ENCODE measurements at places on chromosomes 11 and 22.

DNA sequence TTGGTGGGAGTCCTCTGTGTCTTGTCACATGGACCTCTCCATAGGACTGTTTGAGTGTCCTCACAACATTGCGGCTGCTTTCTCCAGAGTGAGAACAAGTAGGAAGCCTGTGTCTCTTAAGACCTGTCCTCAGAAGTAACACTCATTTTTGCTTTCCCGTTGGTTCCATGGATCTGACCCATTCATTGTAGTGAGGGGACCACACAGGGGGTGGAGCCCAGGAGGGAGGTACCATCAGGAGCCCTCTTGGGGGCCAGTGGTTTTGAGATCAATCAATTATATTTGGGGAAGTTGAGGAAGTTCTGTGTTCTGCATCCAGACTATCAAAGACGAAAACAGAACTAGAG lies 5.4 kb upstream of the ELFN2 start:
- DNase-seq: no peak

DNA sequence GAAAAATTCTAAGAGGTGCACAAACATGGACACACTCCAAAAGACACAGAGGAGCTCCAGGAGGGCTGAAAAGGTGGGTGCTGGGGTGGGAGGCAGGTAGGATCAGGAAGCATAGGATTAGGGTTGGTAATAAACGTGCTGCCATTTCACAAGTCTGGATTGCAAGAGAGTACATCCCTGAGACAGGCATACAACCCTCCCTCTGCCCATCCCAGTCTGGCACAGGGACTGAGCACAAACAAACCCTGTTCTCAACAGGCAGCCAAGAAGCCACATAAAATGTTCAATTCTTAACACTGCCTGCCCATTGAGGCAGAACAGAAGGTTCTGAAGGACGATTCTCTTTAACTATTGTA lies 18.5 kb downstream of the SLC35F2 start:
- DNase-seq: no peak

GRCh38 chr11:83976086-83976485 lies 689.9 kb upstream of the CCDC90B start:
- no peak for DNase-seq

GRCh38 chr11:120546312-120547205 lies 35.0 kb downstream of the GRIK4 start:
- peak; percentile 47 for DNase-seq

DNA sequence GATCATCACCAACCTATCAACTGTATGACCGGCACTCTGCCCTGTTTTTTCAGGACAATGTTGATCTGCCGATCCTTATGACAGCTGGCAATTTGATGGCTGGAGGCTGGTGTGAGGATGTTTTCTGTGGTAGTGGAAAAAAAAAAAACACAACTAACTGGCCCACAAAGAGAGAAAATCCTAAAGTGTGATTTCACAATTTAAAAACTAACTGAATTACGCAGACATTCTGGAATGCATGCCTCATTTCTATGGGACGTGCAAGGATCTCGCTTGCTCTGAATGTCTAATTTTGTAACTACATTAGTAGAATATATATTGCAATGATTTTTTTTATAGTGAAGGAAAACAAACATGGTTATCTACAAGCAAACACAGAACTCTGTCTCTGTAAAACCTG lies 590.5 kb downstream of the ETS1 start:
- DNase-seq: no peak

- no peak for DNase-seq
Measured at GRCh38 chr11:33933602-33934001, 41.7 kb upstream of the LMO2 start.

DNA sequence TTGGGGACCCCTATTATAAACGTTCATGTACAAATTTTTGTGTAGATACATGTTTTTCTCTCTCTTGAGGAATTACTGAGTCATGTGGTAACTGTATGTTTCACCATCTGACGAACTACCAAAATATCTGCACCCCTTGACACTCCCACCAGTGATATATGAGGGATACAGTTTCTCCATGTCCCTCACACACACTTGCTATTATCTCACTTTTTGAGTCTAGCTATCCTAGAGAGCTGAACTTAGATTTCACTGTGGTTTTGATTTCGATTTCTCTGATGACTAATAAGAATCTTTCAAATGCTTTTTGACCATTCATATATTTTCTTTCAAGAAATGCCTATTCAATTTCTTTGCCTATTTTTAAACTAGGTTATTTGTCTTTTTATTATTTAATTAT lies 200.2 kb downstream of the PGR start:
- no peak for DNase-seq

DNA sequence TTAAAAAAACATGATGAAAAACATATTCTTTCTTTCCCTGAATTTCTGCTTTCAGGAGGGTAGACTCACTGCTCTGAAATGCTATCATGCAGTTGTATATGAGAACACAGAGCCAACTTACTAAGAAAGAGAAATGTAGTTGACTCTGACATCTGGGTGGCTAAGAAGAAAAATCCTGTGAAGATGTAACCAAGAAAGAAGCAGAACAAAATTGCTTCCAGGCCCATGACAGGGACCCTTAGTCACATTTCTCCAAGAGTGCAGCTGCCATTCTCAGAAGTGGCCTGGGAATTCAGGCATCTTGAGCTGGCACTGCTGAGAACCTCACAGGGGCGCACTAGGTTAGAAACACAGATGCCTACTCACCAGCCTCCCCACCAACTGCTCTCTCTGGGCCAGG lies 73.6 kb downstream of the RPL27A start:
- no peak for DNase-seq

DNA sequence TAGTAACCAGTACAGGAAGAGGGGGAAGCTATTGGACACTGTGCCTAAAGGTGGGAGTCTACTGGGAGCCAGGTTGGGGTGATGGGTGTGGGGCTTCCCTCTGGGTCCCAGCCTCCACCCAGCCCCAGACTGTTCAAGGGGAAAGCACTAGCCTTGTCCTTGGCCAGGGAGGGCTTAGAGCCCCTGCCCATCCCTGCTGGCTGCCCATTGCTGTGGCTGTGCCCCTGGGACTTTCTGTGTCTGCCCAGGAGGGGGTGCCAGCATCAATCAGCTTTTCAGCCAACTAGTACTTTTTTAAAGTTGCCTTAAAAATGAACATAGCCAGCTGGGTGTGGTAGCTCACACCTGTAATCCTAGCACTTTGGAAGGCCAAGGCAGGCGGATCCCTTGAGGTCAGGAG lies 19.9 kb downstream of the INCENP start:
- DNase-seq: no peak

- no peak for DNase-seq
Measured at GRCh38 chr11:30753994-30754393, 167.8 kb upstream of the MPPED2 start.

DNA sequence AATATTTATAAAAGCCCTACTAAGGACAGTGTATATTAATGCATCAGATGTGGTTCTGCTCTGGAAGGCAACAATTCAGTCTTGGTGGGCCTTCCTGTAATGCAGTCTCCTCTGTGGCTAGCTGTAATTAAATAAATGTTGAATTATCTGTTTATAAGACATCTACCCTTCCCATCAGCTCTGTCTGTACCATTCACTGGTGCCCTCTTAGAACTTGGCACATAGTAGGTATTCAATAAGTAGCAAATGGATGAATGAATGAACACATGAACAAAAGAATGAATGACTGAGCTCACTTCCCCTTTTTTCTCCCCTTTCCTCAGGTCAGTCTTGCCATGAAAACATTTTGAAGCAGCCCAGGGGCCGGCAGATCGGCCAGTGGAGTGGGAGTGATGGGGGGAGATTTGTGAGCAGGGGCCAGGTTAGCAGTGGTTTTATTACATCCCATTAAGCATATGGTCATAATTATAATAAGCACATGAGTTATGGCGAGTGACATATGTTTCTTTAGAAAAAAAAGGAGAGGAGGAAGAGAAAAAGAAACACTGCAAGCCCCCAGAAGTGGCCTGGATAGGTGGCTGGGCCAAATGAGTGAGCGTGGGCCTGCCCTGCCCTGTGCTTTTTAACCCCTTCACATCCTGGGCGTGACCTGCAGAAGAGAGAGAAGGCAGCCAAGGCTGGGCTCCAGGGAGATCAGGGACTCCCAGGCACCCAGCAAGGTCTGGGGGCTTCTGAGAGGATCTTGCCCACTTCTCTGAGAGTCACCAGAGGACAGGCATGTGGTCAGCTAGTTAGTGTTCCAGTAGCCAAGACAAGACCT lies 48.6 kb upstream of the CD82 start:
- no peak for DNase-seq

DNA sequence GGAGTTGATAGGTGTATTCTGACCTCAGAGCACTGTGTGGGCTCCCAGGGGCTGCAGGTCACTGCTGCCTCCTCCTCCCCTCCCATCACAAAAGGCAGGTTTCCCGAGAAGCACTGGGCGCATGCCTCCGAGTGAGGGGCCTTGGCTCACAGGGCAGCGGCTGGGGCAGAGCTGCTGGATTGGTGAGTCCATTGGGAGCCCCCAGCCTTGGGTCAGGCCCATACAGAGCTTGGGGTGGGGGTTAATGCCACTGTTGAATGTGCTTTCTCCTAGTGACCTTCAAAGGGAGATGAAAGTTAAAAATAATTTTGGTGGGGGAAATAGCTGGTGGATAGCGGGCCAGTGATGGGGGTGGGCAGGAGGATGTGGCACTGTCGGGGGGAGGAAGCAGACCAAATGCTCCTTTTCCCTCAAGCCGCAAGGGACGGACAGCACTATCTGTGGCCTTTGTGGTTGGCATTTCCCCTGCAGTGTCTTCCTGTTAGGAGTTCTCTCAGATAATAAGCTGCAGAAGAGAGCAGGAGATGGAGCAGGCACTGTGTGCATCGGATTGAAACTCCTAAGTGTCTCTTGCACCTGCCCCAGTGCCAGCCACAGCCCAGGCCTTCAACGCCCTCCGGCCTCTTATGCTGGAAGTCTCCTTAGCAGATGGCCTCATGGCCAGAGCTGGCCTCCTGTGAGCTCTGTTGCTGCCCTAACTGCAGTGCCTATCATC lies 3.2 kb downstream of the TUBA8 start:
- no peak for DNase-seq

- DNase-seq: no peak
Measured at GRCh38 chr11:43278193-43278956, 33.4 kb upstream of the API5 start.

DNA sequence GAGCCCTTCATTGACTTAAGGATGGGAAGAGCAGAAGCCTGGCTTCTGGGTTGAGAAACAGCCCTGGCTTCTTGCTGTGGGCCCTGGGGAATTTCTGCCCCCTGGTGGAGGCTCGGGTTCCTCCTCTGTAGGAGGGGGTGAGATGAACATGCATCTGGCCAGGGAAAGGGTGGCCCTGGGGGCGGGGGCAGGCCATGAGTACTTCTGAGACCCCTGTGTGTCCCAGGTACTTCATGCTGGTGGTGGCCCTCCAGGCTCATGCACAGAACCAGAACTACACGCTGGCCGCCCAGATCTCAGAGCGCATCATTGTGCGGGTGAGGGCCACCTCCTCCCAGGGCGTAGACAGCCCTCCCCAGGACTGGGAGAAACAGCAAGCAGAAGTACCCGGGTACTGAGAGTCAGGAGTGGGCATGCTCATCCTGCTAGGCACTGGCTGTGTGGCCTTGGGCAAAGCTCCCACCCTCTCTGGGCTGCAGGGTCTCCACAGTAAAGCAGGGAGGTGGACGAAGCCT lies 15.8 kb downstream of the TMEM258 start:
- peak; percentile 66 for DNase-seq

GRCh38 chr11:9861860-9862725 lies 198.2 kb downstream of the SWAP70 start:
- DNase-seq: peak; percentile 70

DNA sequence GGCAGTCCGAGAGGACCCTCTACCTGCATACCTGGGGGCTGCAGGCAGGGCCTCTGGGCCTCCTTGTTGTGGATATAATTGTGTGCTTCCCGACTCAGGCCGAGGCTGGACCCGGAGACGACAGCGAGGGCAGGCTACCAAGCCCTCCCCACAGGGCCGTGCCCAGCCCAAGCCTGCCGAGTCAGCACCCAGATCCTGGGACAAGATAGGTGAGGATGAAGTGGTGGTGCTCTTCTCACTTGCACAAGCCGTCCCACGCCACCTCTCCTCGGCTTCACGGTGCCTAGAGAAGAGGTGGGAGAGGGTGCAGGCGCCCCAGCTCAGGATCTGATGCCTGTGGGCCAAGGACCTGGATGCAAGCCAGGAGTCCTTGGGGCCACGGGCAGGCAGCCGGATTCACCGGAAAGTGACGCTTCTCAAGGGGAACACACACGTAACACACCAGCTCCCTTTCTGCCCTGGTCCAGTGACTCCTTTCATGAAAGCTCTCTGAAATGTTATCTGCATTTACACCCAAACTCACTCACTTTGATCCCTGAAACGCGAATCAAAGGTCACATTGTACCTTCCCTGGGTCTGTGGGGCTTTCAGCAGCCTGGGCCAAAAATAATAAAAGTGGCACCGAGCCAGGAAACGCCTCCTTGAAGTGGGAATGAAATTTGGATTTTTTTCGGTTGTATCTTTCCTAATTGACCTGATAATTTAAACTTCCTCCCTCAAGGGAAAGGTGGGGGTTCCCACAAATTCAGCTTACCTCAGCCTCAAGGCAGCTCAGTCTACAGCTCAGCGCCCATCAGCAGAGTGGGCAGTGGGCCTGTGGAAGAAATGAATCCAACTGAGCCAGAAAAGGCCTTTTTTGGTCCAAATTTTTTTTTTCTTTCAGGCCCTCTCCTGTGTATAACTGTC lies 1.1 kb upstream of the GNB1L start:
- peak; percentile 83 for DNase-seq

- DNase-seq: no peak
Measured at GRCh38 chr11:64876835-64877341, 1.5 kb downstream of the EHD1 start.

GRCh38 chr11:115761348-115761747 lies 257.1 kb upstream of the CADM1 start:
- DNase-seq: no peak

DNA sequence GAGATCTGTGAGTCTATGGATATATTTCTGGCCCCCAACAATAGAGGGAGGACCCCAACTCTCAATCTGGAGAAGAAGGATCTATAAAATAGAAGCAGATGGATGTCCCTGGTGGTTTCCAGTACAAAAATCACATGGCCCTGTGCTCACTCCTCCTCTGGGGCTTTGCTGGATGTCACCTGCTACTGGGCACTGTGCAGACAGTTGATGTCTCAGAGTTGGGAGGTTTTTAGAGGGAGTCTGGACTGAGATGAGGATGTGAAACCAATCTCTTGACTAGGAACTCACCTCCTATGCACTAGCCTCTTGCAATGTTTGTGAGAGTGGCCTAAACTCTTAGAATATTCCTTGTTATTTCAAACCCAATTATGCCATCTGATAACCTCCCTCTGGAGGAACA lies 107.2 kb downstream of the SCN3B start:
- no peak for DNase-seq

GRCh38 chr11:77175869-77176539 lies 48.0 kb downstream of the MYO7A start:
- DNase-seq: peak; percentile 91

GRCh38 chr22:37095113-37095512 lies 14.4 kb downstream of the TMPRSS6 start:
- no peak for DNase-seq

- DNase-seq: no peak
Measured at GRCh38 chr22:29148036-29148435, 57.7 kb upstream of the EMID1 start.

- DNase-seq: no peak
Measured at GRCh38 chr11:57643802-57644201, 5.9 kb downstream of the YPEL4 start.

GRCh38 chr22:30396871-30397655 lies at the start of gene SEC14L2:
TSS of gene SEC14L2 (plus strand) at chr22:30397018. CDS start at chr22:30397117, 99 bp downstream.
- DNase-seq: peak; percentile 63
